Stimulated activated CD8-positive, alpha-beta memory T cell treated with anti-CD3 and anti-CD28 coated beads, Interleukin-7, amount 100 ng/mL, for 4 hours (primary cell): ENCODE measurements at places on chromosomes 2 and 18.

DNA sequence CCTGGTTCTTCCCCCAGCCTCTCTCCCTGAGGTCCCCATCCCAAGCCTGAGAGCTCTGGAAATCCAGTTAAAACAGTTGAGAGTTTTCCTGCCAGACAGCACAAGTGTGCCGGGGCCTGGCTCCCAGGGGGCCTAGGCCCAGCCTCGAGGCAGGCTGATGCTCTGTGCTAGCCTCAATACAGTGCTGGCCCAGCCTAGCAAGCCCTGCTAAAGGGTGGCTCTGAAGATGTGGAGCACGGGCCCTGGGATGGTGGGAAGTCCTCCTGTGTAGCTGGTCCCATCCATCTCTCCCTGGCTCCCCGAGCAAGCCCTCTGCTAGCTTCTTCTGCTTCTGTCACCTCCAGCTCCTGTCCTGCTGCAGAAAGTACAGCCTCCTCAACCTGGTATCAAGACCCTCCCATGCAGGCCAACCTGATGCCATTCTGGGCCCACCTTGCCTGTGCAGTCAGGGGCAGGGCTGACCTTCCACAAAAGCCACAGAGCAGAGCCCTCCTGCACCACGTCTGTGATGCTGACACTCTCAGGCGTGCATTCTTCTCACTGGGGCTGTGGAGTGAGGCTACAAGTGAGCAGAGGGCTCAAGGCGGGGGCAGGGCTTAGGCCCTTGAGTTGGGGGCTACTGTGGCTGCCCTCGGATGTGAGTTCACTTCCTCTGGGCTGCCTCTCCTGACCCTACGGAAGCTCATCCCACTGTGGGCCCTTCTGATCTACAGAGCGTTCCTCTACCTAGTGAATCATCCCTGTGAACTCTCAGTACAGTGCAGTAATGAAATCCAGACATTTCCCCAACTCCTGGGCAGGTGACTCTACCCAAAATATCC lies 60.1 kb upstream of the LAPTM4A start:
- DNase-seq: no peak

DNA sequence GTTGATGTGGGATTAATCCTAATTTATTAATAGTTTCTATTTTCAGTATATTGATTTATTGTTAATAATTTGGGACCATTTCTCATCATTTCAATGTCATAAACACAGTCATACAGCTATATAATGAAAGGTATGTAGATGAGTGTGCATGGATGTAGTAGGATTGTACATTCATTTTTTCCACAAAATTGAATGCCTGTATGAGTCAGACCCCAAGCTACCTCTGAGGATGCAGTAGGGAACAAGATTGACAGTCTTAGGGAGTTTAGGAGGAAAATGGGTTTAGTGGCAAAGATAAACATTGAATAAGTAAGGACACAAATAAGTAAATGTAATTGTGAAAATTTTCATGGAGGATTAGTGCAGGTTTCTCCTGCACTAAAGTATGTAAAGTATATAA lies 14.1 kb upstream of the TMEFF2 start:
- DNase-seq: no peak

DNA sequence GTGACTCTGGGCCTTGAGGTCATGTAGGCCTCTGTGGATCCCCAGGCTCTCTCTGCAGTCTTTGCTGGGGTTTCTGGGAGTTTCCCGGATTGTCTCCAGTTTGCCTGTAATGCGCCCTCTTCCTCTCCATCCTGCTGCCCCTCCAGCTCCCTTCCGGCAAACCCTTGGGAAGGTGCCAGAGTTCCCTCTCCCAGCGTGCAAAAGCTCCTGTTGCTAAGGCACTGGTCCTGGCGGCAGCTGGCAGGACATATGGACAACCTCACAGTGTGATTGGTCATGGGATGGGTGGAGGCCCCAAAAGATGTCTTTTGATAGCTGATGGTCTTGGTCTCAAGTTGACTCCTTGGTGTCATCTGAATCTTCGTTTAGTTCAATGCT lies 320.1 kb downstream of the CYP26B1 start:
- DNase-seq: no peak

DNA sequence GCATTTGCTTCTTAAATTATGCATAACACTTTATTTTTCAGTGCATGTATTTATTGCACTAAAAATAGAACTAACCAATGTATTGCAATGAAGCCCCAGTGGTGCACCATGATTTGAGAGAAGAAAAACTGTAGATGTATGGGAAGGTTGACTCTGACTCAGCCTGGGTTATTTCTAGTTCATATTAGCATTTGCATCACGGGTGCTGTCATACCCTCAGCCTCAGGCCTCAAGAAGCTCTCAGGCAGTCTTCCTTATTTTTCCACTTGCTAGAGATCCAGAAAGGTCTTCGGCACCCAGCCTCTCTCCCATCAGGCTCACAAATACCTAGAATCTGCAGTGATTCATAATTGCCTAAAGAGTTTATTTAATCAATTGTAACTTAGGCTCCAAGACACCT lies 148.0 kb downstream of the DNER start:
- no peak for DNase-seq

DNA sequence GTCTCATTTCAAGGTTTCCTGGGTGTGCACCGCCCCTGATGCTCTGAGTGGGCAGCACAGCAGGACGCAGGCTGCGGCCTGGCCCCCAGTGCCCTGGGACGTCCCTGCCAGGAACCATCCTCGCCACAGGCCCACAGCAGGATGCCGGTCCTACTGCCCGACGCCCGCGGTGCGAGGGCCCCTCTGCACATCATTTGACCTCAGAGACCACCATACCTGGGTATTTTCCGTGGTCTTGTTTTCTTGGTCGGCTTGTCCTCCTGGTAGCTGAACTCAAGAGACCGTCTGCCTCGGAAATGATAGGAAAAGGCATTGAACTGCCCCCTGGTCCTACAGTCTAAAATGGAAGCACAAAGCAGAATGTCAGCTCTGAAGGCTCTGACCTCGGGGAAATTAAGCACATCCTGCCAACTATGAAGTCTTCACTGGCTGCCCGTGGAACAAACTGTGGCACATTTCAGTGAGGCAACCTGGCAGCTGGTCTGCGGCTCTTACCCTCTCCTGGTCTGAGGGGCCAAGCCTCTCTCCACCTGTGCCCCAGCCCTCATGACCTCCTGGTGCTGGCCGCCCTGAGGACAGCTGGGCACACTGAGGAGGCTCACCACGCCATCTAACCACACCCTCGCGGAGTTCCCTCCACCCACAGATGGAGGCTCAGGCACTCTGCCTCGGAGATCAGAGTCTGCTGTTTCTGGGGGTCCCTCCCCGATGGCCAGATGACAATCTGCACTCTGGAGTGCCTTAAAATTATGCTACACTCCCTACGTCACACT lies 105.0 kb downstream of the PXDN start:
- no peak for DNase-seq

GRCh38 chr2:144362401-144362800 lies 157.5 kb downstream of the ZEB2 start:
- DNase-seq: no peak

GRCh38 chr2:77169426-77169825 lies 352.8 kb downstream of the LRRTM4 start:
- DNase-seq: no peak

GRCh38 chr2:28567061-28567471 lies 71.2 kb downstream of the PLB1 start:
- DNase-seq: no peak

- DNase-seq: no peak
Measured at GRCh38 chr2:150404147-150404546, 83.3 kb downstream of the RND3 start.

DNA sequence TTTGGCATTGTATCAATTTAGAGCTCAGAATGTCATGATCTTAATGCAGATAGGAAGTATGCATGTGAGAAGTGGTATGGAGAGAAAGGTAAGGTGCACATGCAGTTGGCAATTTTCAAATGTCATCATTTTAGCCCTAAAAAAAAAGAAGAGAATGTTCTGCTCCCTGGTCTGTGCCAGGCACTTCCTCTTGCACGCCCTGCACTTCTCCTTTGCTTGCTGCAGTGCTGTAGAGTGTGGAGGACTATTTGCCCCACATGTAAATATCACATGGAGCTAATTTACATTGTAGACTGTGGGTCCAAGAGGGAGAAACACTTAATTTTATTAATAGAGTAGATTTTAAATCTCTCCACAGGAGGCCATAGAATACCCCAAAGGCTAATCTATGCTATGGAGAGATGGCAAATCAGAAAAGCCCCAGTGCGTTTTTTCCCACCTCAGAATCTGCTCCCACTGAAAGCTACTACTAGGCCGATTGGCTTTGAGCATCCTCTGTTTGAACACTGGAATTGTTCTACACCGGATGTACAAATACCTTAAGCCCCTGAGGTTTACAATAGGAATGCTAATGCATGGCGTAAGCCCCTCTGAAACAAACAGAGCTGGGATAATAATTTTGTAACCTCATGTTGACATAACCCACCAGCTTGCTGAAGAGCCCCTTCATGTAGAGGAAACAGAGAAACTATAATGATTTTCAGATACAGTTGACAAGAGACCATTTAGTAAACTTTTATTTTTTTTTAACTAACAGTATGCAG lies 137.2 kb upstream of the KLHL14 start:
- DNase-seq: no peak

DNA sequence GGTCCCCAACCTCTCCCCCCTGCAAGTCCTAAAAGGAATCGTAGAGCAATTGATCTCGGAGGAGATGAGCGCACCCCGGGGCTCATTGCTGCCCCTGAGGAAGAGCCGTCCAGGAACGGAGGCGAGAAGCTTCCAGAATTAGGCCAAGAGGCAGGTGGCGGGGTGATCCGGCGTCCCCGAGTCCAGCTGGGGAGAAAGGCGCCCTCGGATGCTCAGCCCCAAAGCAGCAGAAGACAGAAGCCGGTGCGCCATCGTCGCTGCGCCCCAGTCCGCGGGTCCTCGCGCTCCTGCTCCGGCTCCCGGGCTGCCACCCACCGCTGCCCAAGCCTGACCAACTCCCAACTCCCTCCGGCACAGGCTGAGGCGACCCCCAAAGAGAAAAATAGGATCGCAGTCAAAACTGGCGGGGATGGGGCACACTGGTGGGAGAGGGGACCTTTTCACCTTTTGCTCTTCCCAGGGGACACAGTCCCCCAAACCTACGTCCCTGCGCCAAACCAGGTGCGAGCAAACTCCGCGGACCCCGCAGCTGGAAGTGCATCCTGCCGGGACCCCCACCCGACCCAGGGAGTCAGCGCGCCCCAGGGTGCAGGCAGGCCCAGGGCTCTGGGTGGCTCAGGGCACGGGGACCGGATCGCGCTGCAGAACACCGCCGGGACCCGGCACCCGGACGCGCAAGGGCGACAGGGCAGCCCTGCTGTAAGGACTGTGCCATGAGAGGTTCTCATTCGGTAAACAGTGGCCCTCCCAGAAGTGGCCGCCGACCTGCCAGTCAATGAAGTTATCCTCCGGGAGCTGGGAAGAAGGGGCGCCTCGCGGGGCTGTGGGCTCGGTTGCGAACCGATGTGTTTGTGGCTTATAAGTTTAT lies 8.4 kb upstream of the MEIS1 start:
- no peak for DNase-seq

GRCh38 chr2:68452158-68452900 lies 14.8 kb downstream of the FBXO48 start:
- DNase-seq: no peak

DNA sequence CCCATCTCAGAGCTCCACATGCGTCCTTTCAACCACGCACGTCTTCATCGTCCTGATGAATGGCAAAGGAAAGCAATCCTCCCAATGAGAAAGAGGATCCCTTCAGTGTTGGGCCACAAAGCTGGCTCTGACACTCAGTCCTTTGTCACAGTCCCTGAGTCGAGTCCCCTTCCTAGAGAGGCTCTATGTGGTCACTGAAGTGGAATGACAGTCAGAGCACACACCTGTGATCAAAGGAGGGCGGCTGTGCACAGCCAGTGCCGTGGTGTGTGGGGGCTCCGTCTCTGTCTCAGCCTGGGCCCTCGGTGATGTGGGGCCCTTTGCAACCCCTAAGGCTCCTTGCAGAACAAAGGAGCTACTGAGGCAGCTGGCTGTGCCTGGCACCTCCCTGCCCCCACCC lies 157.3 kb upstream of the APCDD1 start:
- no peak for DNase-seq

DNA sequence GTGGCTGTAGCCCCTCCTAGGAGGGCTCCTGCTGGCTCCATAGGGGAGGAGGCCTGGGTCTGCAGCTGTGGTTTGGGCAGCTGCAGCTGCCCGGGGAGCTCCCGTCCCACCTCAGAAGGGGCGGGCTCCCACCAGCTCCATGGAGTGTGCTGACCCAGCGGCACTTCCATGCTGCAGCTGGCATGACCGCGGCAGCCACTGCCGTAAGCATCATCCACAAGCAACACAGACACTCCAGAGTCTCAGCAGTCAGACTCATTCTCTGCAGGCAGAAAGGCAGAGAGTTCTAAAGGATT lies 660.1 kb upstream of the RAB6C start:
- DNase-seq: no peak

GRCh38 chr18:42861271-42861670 lies 254.2 kb downstream of the RIT2 start:
- no peak for DNase-seq

- no peak for DNase-seq
Measured at GRCh38 chr2:236014408-236015131, 153.6 kb downstream of the GBX2 start.
